Fibroblast of lung (primary cell): ENCODE measurements at places on chromosomes 12 and 14.

DNA sequence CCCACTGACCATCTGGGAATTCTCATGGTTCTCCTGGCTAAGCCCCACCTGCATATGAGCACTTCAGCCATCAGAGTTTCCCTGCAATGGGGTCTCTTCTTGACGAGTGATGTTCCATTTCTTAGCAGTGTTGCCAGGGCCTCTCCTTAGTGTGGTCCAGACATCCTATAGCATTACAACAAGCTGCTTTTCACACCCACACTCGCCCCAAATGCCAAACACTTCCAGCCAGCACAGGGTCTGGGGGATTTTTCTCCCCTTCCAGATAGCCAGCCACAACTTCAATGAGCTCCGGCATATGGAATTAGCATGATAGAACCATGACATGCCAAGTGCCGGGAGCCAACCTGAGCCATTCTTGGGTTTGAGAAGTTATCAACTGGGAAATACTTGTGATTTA, 267.4 kb downstream of the ZFP36L1 start:
- no peak overlapping the region for H3K27ac ChIP-seq
- H3K27me3 ChIP-seq, result no peaks in the 10 kb centered on the region
- peaks cover 19% of the 10 kb centered on the region for H3K4me1 ChIP-seq
- no peak overlapping the region for H3K4me3 ChIP-seq
- no peak for DNase-seq
- no peaks in the 10 kb centered on the region for H3K36me3 ChIP-seq

GRCh38 chr12:49872381-49872780, 29.5 kb upstream of the BCDIN3D start:
- peaks cover 8% of the 10 kb centered on the region for H3K27me3 ChIP-seq

- peak; percentile 89 for DNase-seq
- no peaks in the 10 kb centered on the region for H3K36me3 ChIP-seq
- H3K27ac ChIP-seq, result no peak overlapping the region
- H3K4me1 ChIP-seq, result peaks cover 2% of the 10 kb centered on the region
- no peaks in the 10 kb centered on the region for H3K27me3 ChIP-seq
These were observed 5.9 kb upstream of the RERG start for GRCh38 chr12:15227004-15227679.

- no peak overlapping the region for H3K27ac ChIP-seq
- no peaks in the 10 kb centered on the region for H3K27me3 ChIP-seq
- no peaks in the 10 kb centered on the region for H3K36me3 ChIP-seq
- H3K4me3 ChIP-seq, result no peak overlapping the region
- H3K4me1 ChIP-seq, result no peaks in the 10 kb centered on the region
These were observed 161.6 kb downstream of the PLCZ1 start for GRCh38 chr12:18576104-18576626.

DNA sequence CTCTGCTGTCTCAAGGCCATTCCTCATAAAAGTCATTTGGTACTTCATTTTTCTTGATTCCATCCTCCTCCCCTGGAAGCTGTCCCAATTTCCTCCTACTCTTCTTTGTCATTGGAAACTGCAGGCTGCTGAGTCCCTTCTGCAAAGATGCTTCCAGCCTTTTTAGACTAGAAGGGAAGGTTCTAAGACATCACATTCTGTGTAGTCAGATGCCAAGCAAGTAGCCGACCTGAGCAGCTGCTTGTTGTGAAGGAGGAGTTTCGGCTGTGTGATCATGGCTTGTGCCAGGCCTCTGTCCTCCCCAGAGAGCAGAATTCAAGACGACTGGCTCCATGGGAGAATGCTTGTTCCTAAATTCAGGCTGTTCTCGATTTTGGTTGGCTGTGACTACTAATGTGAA, 8.7 kb downstream of the RFC5 start:
- no peak overlapping the region for H3K4me3 ChIP-seq
- no peak for DNase-seq
- H3K27ac ChIP-seq, result no peak overlapping the region

DNA sequence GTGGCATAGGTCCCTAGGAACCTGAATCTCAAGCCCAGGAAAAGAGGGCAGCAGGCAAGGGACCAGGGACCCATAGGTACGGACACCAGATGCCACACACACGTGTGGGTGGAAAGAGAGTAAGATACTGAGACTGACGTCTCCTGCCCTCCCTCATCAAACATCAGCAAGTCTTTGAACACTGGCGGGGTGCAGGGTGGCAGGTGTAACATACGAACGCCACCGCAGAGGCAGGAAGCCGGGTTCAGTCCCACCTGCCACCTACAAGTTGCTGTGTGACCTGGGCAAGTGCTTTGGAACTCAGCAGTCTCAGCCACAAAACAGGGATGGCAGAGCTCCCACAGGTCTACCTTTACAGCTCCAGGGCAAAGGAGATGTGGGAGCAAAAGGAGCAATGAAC, 11.1 kb downstream of the ACTN1 start:
- H3K27ac ChIP-seq, result no peak overlapping the region
- H3K4me1 ChIP-seq, result peaks cover 62% of the 10 kb centered on the region
- no peak for DNase-seq
- H3K36me3 ChIP-seq, result peaks cover 14% of the 10 kb centered on the region
- no peak overlapping the region for H3K4me3 ChIP-seq

GRCh38 chr12:88338486-88338885, 196.4 kb downstream of the TMTC3 start:
- no peaks in the 10 kb centered on the region for H3K36me3 ChIP-seq
- H3K27me3 ChIP-seq, result no peaks in the 10 kb centered on the region
- no peak for DNase-seq

DNA sequence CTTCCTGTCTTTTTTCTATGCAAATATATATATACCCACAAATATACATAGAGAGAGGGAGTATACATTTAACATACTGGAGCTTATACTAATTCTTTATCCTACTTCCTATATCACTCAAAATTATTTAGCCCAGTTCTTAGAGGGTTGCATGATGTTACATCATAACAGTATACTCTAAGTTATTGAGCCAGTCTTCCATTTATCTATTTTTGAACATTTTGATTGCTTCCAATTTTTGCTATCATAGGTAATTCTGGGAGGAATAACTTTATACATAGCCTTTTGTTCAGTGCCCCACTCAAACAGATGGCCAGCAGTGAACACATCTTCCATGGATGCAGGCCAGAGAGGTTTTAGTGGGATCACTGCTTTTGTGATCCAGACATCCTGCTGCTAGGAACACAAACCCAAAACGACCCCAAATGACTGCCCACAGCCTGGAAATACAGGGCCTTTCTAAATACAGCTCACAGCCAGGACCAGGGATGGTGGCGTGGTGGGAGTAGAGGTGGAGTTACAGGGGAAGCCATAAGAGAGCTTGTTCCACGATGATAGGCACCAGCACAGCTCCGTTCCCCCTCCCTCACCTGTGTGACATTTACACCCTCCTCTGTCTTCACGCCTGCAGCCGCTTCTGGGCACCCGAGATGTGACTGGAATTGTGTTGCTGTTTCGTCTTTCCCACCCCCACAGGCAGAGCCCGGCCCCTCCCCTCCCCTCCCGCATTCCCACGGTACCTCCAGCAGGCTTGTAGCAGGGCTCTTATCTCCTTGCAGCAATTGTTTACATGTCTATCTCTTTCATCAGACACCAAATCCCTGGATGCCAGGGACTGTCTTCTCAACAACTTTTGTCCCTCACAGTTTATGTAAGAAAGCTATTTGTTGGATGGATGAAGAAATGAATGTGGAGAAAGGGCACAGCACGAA, 30.7 kb upstream of the HDAC7 start:
- no peaks in the 10 kb centered on the region for H3K4me1 ChIP-seq
- no peak for DNase-seq
- no peaks in the 10 kb centered on the region for H3K27me3 ChIP-seq
- H3K4me3 ChIP-seq, result no peak overlapping the region
- H3K36me3 ChIP-seq, result peaks cover 10% of the 10 kb centered on the region

DNA sequence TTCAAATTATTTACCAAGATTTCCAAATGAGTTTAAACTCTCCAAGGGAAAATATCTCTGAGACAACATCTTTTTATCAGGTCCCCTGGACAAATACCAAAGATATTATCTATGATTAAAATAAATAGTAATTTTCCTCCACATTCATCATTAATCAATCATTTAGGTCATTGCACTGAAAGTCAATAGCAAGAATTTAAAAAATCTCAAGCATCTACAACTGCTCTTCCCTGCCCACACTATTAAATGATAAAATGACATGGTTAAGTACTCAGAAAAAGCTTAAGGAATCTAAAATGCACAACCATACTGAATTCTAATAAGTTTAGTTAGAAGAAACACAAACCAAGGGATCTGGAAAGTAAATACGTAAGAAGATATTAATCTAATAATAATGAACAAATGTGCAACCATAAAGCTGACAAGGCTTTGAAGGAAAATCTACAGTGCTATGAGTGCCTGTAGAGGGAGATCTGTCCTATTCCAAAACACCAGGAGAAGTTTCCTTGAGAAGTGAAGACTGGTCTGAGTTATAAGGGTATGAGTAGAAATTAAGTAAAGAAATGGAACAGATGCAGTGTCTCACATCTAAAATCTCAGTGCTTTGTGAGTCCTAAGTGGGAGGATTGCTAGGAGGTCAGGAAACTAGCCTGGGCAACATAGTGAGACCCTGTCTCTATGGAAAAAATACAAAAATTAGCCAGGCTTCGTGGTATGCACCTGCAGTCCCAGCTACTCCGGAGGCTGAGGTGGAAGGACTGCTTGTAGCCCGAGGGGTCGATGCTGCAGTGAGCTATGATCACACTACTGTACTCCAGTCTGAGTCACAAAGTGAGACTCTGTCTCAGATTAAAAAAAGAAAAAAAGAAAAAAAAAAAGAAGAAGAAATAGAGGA, 19.2 kb downstream of the INTS13 start:
- H3K36me3 ChIP-seq, result no peaks in the 10 kb centered on the region
- H3K4me3 ChIP-seq, result no peak overlapping the region
- DNase-seq, result peak; percentile 19
- H3K27ac ChIP-seq, result no peak overlapping the region
- H3K4me1 ChIP-seq, result no peaks in the 10 kb centered on the region

GRCh38 chr12:53807322-53807860, 55.6 kb upstream of the CISTR start:
- H3K27me3 ChIP-seq, result peaks cover 34% of the 10 kb centered on the region
- no peaks in the 10 kb centered on the region for H3K36me3 ChIP-seq
- H3K4me3 ChIP-seq, result no peak overlapping the region
- no peak for DNase-seq
- no peak overlapping the region for H3K27ac ChIP-seq
- H3K4me1 ChIP-seq, result no peaks in the 10 kb centered on the region

GRCh38 chr14:53306267-53306721, 153.2 kb upstream of the DDHD1 start:
- no peaks in the 10 kb centered on the region for H3K27me3 ChIP-seq
- no peak overlapping the region for H3K27ac ChIP-seq
- H3K4me3 ChIP-seq, result peak overlapping the region; percentile 45

DNA sequence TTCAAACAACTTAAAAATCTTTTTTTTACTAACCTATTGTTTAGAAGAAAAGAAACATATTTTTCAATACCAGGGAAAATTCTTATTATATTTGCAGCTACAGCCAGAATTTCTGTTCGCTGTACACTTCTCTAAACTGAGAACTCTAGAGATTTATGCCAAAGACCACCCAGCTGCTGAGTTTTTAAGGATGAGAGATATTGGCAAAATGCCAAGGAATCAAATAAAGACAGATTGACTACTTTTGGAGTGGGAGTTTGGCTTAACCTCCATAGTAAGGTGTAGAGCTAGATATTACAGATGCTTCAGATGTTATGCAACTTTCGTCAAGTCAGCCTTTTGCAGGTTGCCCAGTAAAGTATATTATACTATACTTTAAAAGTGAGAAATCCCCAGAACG, 71.8 kb downstream of the TTLL5 start:
- no peaks in the 10 kb centered on the region for H3K27me3 ChIP-seq
- H3K4me3 ChIP-seq, result no peak overlapping the region
- no peaks in the 10 kb centered on the region for H3K36me3 ChIP-seq
- H3K27ac ChIP-seq, result no peak overlapping the region
- no peak for DNase-seq

DNA sequence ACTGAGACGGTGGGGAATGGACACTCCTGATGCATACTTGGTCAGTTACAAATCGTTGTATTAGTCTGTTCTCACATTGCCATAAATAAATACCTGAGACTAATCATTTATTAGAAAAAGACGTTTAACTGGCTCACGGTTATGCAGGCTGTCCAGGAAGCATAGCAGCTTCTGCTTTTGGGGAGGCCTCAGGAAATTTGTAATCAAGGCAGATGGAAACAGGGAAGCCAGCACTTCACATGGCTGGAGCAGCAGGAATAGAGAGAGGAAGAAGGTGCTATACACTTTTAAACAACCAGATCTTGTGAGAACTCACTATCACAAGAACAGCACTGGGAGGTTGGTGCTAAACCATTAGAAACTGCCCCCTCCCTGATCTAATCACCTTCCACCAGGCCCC, 418.2 kb downstream of the FLRT2 start:
- no peak for DNase-seq
- H3K27me3 ChIP-seq, result no peaks in the 10 kb centered on the region
- no peaks in the 10 kb centered on the region for H3K36me3 ChIP-seq

GRCh38 chr12:20482491-20483054, 114.2 kb downstream of the PDE3A start:
- H3K36me3 ChIP-seq, result no peaks in the 10 kb centered on the region
- H3K27ac ChIP-seq, result no peak overlapping the region
- H3K4me1 ChIP-seq, result peaks cover 3% of the 10 kb centered on the region
- peak; percentile 28 for DNase-seq
- H3K4me3 ChIP-seq, result no peak overlapping the region

GRCh38 chr14:88791629-88792472, 902 bp downstream of the EML5 start:
- no peak for DNase-seq
- H3K27me3 ChIP-seq, result no peaks in the 10 kb centered on the region
- peak overlapping the region; percentile 67 for H3K4me3 ChIP-seq

- H3K27ac ChIP-seq, result no peak overlapping the region
- no peaks in the 10 kb centered on the region for H3K36me3 ChIP-seq
- peaks cover 8% of the 10 kb centered on the region for H3K27me3 ChIP-seq
- H3K4me1 ChIP-seq, result no peaks in the 10 kb centered on the region
- DNase-seq, result no peak
- H3K4me3 ChIP-seq, result no peak overlapping the region
These were observed 61.7 kb upstream of the VRK1 start for GRCh38 chr14:96735526-96735925.

DNA sequence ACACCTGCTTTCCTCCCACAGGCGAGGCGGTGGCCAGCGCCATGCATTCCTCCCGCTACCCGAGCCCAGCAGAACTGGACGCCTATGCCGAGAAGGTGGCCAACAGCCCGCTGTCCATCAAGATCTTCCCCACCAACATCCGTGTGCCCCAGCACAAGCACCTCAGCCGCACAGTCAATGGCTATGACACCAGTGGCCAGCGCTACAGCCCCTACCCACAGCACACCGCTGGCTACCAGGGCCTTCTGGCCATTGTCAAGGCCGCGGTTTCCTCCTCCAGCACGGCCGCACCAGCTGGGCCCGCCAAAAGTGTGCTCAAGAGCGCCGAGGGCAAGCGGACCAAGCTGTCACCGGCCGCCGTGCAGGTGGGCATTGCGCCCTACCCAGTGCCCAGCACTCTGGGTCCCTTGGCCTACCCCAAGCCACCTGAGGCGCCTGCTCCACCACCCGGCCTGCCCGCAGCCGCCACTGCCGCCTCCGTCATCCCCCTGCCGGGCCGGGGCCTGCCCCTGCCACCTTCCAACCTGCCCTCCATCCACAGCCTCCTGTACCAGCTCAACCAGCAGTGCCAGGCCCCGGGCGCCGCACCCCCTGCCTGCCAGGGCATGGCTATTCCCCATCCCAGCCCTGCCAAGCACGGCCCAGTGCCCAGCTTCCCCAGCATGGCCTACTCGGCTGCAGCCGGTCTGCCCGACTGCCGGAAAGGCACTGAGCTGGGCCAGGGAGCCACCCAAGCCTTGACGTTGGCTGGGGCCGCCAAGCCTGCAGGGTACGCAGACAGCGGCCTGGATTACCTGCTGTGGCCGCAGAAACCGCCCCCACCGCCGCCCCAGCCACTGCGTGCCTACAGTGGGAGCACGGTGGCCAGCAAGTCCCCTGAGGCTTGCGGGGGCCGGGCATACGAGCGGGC, 54.6 kb downstream of the FAM222A start:
- H3K4me3 ChIP-seq, result no peak overlapping the region
- no peaks in the 10 kb centered on the region for H3K36me3 ChIP-seq
- no peaks in the 10 kb centered on the region for H3K27me3 ChIP-seq
- no peak overlapping the region for H3K27ac ChIP-seq
